Left colon (tissue), 2 donors: ENCODE measurements at places on chromosomes 5 and 9.
A peak's percentile ranks its signal among the peaks of the same experiment; 100 is the strongest.

DNA sequence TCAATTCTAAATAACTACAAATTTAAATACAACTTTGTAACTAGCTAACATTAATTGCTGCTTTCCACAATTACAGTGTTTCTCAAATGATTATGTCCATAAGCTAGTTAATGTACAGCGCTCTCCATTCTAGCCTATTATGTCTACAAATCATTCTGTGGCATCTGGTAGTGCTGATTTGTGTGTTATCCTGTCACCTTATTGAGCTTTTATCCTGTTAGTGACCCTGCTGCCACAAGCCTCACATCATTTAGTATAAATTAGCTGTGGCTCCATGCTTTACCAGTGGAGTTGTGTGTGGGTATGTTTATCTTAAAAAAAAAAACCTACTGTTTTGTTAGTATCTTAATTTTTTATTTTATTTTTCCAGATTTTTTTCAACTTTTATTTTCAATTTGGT lies 112.6 kb upstream of the PJA2 start:
- DNase-seq: no peak

GRCh38 chr9:124580186-124580585 lies 73.0 kb upstream of the NR5A1 start:
- no peak for DNase-seq

- DNase-seq: no peak
Measured at GRCh38 chr9:90948156-90948555, 146.5 kb downstream of the SYK start.

DNA sequence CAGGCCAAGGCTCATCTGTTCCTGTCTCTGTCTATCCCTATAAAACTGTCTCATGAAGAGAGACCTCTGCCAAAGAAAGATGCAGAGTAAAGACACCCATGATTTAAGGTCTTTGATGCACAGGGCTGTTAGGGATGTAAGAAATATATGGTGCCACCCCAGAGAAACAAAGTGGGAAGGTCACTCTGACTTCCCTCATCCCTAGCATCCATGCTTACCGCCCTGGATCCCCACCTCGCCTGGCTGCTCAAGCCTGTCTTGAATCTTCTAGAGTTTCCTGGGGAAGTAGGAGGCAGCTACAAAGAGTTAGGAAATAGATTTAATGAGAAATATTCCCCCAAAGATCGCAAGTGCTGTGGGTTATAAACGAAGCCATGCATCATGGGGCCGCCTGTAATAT lies 349.2 kb downstream of the SLIT3 start:
- no peak for DNase-seq

- peak; percentile 51 for DNase-seq
Measured at GRCh38 chr5:157449011-157449723, 10.8 kb upstream of the NIPAL4 start.

- DNase-seq: no peak
Measured at GRCh38 chr5:116078199-116078598, 6.6 kb upstream of the COMMD10 start.

- DNase-seq: no peak
Measured at GRCh38 chr9:128093011-128093410, 25.0 kb downstream of the SLC25A25 start.

- no peak for DNase-seq
Measured at GRCh38 chr9:33434317-33435105, 12.9 kb downstream of the AQP3 start.

GRCh38 chr5:95634081-95634480 lies 12.5 kb upstream of the RFESD start:
- DNase-seq: no peak

DNA sequence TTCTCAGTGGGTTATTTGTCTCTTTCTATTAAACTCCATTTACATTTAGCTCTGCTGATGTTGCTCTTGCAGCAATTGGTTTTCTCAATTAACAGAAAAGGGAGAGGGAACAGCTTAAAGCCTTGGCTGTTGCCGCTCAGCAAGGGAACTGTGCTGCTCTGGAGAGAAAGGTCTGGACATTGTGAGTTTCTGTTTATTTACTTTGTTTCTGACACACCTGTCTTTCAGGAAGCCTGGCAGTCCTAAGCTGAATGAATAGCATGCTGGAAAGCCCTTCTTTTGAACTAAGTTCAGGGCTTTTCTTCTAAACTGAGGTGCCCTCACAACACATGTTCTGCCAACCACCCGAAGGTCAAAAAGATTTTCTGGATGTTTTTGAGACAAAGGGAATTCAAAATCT lies 491.9 kb downstream of the PDE4D start:
- no peak for DNase-seq

DNA sequence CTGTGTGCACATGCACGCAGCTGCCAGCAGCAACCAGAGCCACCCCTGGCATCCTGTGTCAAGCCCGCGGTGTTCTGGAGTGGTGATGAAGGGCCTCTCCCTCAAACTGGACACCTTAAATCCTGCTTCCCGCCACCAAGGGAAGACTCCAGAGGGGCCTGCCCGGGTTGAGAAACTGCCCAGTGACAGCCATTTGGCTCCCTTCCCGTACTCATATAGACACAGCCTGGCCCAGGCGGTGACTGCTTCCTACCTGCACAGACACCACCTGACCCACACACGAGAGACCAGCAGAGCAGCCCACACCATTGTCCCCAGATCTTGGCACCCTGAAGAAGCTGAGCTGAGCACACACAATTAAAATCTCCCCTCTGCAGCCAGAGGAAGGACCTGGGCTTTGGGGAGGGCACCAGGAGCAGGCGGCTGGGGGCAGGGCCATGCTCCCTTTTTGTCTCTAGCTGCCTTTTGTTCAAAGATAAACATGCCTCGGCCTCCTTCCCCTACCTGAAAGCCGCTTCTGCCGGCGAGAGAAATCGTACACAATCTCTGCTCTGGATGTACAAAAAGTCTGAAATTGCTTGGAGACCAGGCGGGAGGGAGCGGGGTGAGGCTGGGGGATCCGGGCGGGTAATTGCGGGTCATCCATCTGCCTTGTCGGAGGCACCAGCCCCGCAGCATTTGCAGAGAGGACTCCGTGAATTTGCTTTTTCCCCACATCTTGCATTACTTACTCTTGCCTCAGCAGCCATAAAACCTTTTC lies 78.4 kb downstream of the TSPAN17 start:
- no peak for DNase-seq

DNA sequence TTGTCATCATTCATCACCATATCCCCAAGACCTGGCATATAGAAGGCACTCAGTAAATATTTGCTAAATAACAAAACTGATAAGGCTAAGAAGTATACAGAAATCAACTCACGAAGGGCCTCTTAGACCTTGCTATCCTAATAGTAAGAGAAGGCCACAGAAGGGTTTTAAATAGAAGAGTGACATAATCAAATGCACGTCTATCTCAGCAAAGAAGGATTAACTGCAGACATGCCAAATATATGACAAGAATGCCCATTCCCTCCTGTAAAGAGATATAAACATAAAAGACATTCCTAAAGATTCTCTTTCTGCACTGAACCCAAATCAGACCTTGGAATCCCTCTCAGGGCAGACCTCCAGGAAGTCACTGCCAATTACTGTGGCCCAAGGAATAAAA lies 34.1 kb downstream of the ECPAS start:
- DNase-seq: no peak

- DNase-seq: no peak
Measured at GRCh38 chr5:2746561-2747032, 4.9 kb downstream of the IRX2 start.

GRCh38 chr5:173242675-173243121 lies 7.7 kb upstream of the NKX2-5 start:
- DNase-seq: no peak

GRCh38 chr5:79050498-79050897 lies 19.0 kb downstream of the DMGDH start:
- DNase-seq: no peak

GRCh38 chr5:8727396-8727795 lies 818.5 kb downstream of the SEMA5A start:
- DNase-seq: no peak

DNA sequence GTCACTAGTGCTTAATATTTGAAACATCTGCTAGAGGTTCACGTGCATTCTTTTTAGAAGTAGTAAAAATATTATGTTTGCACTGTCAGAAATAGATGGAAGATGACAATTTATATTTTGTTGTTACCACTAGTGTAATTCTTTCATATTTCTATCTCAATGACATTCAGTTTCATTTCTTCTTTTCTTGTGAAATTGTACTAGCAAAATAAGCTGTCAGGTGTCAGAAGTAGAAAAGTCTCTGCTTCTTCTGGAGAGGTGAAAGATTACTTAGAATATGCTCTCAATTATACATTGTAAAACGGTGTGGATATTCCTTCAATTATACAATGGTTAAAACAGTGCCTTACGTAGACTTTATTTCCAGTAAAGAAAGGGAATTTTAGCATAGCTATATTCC lies 395.4 kb downstream of the CSNK1G3 start:
- DNase-seq: no peak

GRCh38 chr5:88660947-88661805 lies 221.8 kb downstream of the MEF2C start:
- peak; percentile 54 for DNase-seq

DNA sequence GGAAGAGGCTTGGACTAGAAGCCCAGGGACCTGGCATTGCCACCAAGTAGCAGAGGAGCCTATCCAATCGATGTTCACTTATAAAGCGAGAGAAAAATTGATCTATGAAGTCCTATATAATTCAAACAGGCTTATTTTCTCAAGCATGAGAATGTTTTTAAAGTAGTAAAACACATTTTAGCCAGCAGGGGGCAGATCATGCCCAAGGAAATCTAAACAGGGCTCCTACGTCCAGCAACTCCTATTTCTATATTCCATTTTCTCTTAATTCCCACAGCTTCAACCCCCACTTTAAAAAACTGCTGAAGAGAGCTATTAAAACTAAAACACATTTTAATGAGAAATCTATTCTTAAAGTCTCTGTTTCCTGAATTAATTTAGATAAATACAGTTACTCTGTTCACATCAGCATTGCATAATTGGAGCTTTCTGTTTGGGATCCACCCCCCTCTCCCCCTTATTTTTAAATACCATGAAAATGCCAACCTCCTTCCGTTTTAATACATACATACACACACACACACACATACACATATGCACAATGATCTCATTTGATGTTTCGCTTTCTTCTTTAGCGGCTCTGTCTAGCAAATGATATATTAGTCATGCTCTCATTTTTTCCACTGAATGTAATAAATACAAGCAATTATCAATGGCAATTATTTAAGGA lies 144.9 kb downstream of the MYO10 start:
- no peak for DNase-seq

GRCh38 chr9:2012347-2012746 lies 2.8 kb upstream of the SMARCA2 start:
- no peak for DNase-seq

DNA sequence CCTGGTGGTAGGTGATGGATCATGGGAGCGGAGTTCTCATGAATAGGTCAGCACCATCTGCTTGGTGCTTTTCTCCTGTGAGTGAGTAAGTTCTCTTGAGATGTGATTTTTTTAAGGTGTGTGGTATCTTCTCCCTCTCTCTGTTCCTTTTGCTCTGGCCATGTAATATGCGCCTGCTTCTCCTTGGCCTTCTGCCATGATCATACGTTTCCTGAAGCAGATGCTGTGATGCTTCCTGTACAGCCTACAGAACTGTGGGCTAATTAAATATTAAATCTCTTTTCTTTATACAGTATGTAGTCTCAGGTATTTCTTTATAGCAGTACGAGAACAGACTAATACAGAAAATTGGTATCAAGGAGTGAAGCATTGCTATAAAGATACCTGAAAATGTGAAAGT lies 36.4 kb downstream of the UNC13B start:
- DNase-seq: no peak

- no peak for DNase-seq
Measured at GRCh38 chr9:89471390-89471789, 26.5 kb downstream of the SEMA4D start.

GRCh38 chr5:59361454-59361853 lies 532.1 kb downstream of the PDE4D start:
- no peak for DNase-seq

- no peak for DNase-seq
Measured at GRCh38 chr5:113246361-113246870, 188.4 kb downstream of the TSSK1B start.

DNA sequence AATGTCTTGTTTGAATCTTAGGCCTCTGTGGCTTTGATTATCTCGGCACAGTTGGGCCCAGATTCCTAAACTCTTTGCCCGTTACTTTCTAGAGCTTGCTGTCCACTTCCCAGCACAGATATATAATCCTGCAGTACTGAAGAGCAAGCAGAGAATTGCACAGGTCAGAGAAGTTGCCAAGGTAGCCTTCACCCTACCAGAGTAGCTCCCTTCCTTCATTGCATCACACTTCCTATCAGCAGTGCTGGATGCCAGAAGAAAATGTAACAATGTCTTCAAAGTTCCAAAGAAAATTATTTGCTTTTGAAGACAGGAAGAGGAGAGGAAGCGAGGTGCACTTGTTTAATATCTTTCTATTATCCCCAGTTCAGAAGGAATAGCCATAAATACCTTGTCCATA lies 38.1 kb upstream of the SPATA31D4 start:
- no peak for DNase-seq

DNA sequence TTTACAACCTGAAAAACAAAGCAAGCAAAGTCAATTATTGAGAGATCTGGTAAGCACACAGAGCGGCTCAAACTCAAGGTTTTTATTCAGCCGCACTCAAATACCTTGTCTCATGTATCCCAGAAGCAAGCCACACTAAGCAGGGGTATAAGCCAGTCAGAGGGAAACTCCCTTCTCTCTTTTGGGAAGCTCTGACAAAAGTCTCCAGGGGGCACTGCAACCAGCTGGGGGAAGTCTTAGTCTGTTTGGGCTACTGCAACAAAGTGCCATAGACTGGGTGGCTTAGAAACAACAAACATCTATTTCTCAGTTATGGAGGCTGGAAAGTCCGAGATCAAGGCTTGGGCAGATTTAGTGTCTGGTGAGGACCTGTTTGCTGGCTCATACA lies 246.0 kb downstream of the ENC1 start:
- no peak for DNase-seq

DNA sequence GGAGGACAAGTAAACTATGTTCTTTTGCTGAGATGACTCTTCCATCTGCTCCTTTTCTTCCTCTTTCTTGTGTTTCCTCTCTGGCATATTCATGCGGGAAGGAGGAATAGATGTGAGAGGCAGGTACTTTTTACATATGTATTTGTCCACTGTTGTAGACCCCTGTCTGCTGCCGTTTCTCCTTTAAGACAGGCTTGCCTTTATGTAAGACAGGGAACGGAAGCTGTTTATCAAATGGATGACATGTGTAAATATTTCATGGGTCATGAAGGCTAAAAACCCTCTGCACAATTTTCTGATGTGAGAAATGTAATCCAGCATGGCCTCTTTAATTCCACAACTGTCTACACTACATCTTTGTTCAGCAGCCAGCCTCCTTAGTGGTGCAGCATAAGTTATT lies 1525.5 kb upstream of the NUDT12 start:
- no peak for DNase-seq

GRCh38 chr5:55232985-55233928 lies at the start of gene CCNO:
CCNO (minus strand) TSS chr5:55233608; CDS start chr5:55233523, 85 bp downstream.
- peak; percentile 78 for DNase-seq

DNA sequence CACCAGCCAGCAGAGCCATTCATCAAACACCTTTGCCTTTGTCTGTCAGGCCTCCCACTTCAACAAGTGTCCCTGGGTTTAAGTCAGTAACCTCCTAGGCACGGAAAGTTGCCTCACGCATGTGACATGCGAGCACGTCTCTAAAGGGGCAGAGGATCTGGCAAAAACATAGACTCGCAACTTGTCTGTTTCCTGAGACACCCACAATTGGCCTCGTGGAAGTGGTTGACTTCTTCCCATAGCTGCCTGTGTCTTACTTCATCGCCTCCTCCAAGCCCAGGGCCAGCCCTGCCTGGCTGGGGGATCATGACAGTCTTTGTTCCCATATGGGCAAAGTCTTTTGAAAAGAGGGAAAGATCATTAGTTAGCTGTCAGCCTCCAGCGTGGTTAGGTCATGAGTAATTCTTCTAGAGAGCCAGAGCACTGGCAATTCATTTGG lies 35.5 kb upstream of the GLRX start:
- no peak for DNase-seq

- no peak for DNase-seq
Measured at GRCh38 chr9:137879052-137879451, 1.5 kb downstream of the CACNA1B start.
